Osteoblast (primary cell): ENCODE measurements at places on chromosomes 11 and 22. TPM values are rescaled to one million over a fixed set of nuclear protein-coding genes. Genes with fewer than 3 reads are reported as not detected.
A peak's percentile ranks its signal among the peaks of the same experiment; 100 is the strongest.

DNA sequence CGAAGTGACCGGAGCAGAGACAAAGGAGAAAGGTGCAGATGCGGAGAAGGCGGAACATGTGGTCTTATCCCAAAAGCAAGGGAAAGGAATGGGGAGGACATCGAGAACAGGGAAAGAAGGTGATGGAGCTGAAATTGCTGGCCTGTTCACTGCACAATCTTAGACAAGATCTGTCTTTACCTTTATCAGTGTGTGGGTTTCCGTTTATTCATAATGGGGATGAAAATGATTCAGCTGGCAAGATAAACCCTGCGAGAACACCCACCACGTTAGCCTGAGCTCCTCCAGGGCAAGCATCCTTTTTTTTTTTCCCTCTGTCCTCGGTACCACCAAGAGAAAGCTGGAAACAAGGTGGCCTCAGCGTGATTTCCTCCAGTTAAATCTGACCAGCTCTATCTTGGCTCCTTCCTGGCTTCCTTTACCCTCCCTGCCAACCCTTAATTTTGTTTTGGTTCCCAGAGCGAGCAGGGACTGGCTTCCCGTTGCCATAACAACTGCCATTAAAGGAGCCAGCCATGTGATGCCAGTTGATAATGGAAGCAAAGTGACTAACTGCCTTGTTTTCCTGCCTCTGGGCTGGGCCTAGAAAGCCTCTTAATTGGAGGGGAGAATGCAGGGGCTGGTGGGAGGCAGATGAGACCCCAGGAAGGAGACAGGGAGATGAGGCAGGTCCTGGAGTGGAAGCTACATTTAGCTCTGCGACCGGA, 4.2 kb downstream of the SGSM1 start:
- H3K27me3 ChIP-seq, result peaks cover 13% of the 10 kb centered on the region
- DNase-seq, result peak; percentile 62
- no peak overlapping the region for H3K4me3 ChIP-seq
- no peak overlapping the region for H3K27ac ChIP-seq

GRCh38 chr11:70579316-70579955, 181.1 kb downstream of the CTTN start:
- no peak overlapping the region for H3K27ac ChIP-seq
- no peaks in the 10 kb centered on the region for H3K27me3 ChIP-seq
- peak; percentile 43 for DNase-seq
- H3K4me3 ChIP-seq, result no peak overlapping the region

The C11orf21 gene
- 0.29 and 0.36 TPM in 2 replicates for total RNA-seq

The PHF21B gene
- not detected in 2 replicates for total RNA-seq

The GGT1 gene
- total RNA-seq, result 0.36 and 0.59 TPM in 2 replicates

- no peak overlapping the region for H3K27ac ChIP-seq
- H3K4me3 ChIP-seq, result no peak overlapping the region
- H3K27me3 ChIP-seq, result peaks cover 4% of the 10 kb centered on the region
- DNase-seq, result no peak
These were observed 113.5 kb upstream of the IGLL5 start for GRCh38 chr22:22773979-22774604.

The C11orf87 gene
- 4.3 and 4.7 TPM in 2 replicates for total RNA-seq

DNA sequence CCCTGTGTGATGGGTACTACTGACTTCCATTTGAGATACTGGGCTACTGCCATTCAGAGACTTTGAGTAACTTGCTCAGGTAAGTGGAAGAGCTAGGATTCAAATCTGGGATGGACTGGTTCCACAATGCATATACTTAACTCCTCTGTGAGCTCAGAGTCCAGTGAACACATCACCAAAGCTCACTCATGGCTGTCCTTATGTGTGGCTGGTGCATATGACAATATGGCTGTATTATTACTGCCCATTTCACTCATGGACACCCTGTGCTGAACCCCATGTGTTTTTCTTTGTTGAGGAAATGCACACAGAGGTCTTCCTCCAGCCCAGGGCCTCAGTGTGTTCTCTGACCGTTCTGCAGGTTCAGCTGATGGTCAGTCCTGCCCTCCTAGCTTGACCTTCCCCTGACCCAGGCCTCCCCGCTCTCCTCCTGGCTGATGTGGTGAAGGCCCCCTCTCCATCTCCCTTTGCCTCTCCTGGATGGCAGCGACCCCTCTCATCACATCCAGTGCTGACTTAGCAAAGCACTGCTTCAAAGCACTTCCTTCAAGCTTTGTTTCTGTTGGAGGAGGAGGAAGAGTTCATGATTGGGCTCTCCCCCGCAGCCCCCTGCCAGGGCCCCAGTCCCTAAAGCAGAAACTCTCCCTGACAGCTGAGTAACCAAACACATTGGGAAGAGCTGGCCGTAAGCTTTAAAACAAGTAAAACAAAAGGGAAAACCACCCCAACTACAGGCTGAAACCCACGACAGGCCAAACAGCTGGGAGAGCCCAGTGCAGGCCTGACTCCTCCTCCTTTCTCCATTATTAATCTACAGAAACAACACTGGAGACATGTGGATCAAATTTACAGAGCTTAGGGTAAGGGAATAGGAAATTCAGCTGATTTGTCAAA, 101.2 kb downstream of the NAT10 start:
- H3K36me3 ChIP-seq, result no peaks in the 10 kb centered on the region
- H3K27ac ChIP-seq, result no peak overlapping the region
- peak; percentile 23 for DNase-seq
- H3K4me3 ChIP-seq, result no peak overlapping the region

- H3K27ac ChIP-seq, result peak overlapping the region; percentile 93
- peak; percentile 55 for DNase-seq
- no peak overlapping the region for H3K4me3 ChIP-seq
- no peaks in the 10 kb centered on the region for H3K27me3 ChIP-seq
- H3K4me1 ChIP-seq, result peaks cover 37% of the 10 kb centered on the region
These were observed 17.5 kb upstream of the ACCSL start for GRCh38 chr11:44029977-44030911.

- DNase-seq, result peak; percentile 99
- H3K27ac ChIP-seq, result peak overlapping the region; percentile 72
- H3K36me3 ChIP-seq, result no peaks in the 10 kb centered on the region
- H3K4me3 ChIP-seq, result peak overlapping the region; percentile 82
- peaks cover 15% of the 10 kb centered on the region for H3K27me3 ChIP-seq
These were observed 830 bp upstream of the ESRRA start for GRCh38 chr11:64304316-64305072.

DNA sequence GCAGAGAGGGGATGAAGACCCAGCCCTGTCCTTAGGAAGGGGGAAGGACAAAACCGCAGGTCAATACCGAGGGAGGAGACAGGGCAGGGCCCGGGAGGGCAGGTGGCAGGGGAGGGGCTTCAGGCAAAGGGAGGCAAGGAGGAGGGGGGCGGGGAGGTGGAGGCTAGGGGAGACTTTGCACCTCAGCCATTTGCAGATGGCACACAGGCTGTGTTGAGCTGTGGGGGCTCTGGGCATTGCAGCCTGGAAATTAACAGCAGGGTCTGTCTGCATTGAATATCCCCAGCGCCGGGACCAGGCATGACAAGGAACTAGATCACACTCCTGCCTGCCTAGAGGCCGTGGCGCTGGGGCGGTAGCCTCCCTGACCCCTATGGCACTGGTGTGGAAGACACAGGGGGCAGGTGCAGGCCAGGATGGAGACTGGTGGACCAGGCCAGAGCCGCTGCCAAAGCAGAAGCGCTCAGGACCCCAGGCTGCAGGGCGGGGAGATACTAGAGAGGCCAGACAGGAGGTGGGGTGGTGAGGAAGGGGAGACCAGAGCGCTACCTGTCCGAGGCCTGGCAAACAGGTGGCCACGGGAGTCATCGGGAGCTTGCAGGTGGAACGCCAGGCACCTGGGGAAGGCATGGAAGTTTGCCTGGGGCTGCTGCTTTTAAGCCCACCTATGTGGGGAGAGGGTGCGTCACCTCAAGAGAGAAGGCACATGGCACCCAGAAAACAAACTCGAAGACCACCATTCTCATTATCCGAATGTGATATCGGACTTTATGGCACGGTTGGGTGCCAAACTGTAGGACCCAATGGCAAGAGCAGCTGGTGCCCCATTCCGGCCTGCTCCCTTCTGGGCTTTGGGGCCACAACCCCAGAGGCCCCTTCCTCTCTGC, 11.5 kb downstream of the CBX6 start:
- H3K27ac ChIP-seq, result no peak overlapping the region
- peak; percentile 76 for DNase-seq
- peaks cover 3% of the 10 kb centered on the region for H3K27me3 ChIP-seq
- peaks cover 5% of the 10 kb centered on the region for H3K4me1 ChIP-seq

DNA sequence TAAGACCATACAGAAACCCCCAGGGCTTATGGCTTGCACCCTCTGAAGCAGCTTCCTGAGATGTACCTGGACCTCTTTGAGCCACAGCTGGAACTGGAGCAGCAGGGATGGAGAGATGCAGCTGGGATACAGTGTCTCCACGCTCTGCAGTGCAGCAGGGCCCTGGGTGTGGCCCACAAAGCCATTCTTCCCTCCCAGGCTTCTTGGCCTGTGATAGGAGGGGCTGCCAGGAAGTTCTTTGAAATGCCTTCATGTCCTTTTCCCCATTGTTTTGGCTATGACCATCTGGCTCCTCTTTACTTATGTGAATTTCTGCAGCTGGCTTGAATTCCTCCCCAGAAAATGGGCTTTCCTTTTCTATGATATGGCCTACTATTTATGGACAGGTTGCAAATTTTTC, 37.1 kb upstream of the RAB38 start:
- H3K4me3 ChIP-seq, result no peak overlapping the region
- no peaks in the 10 kb centered on the region for H3K4me1 ChIP-seq
- no peak overlapping the region for H3K27ac ChIP-seq
- no peaks in the 10 kb centered on the region for H3K36me3 ChIP-seq

GRCh38 chr11:112811783-112812182, 149.4 kb upstream of the NCAM1 start:
- H3K36me3 ChIP-seq, result no peaks in the 10 kb centered on the region
- no peaks in the 10 kb centered on the region for H3K27me3 ChIP-seq
- no peak for DNase-seq

GRCh38 chr11:60754887-60755286, 1.8 kb upstream of the MS4A15 start:
- no peaks in the 10 kb centered on the region for H3K4me1 ChIP-seq
- no peak for DNase-seq
- H3K27me3 ChIP-seq, result peaks cover 5% of the 10 kb centered on the region
- H3K27ac ChIP-seq, result no peak overlapping the region
- no peaks in the 10 kb centered on the region for H3K36me3 ChIP-seq

The ANO9 gene
- total RNA-seq, result under 0.01 TPM in 1 of 2 replicates, not detected in the other

The SPON1 gene
- total RNA-seq, result 0.72 and 0.88 TPM in 2 replicates

DNA sequence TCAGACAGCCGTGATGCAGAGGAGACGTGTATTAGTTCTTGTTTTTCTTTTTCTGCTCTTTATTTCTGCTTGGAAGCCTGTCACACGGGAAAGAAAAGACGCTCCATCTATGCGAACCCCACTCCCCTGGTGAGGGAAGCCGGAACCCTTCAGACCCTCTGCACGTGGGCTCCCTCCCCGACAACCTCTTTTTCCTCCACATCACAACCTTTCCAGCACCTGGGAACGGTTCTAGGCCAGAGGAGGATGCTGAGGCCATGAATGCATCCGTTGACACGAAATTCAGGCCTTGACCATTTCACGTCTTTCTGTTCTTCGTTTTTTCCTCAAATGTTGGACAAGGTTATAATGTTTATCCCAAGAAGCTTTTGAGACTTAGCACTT, 85.3 kb upstream of the WNT7B start:
- peak overlapping the region; percentile 46 for H3K4me3 ChIP-seq
- H3K27me3 ChIP-seq, result no peaks in the 10 kb centered on the region
- no peak for DNase-seq
- no peaks in the 10 kb centered on the region for H3K36me3 ChIP-seq

DNA sequence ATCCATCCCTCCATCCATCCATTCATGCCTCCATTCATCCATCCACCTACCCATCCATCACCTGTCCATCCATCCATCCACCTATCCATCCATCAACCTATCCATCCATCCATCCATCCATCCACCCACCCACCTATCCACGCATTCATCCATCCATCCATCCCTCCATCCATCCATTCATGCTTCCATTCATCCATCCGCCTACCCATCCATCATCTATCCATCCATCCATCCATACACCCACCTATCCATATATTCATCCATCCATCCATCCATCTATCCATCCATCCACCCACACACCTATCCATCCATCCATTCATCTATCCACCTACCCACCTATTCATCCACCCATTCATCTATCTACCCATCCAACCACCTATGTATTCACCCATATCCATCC, 13.8 kb downstream of the PARVG start:
- DNase-seq, result no peak
- H3K27me3 ChIP-seq, result peaks cover 30% of the 10 kb centered on the region
- no peak overlapping the region for H3K4me3 ChIP-seq
- no peaks in the 10 kb centered on the region for H3K36me3 ChIP-seq
- peaks cover 8% of the 10 kb centered on the region for H3K4me1 ChIP-seq
- no peak overlapping the region for H3K27ac ChIP-seq

The PIM3 gene
- total RNA-seq, result 14.4 and 19.9 TPM in 2 replicates

- peak; percentile 67 for DNase-seq
- no peak overlapping the region for H3K27ac ChIP-seq
- H3K4me3 ChIP-seq, result no peak overlapping the region
- H3K4me1 ChIP-seq, result no peaks in the 10 kb centered on the region
These were observed 19.7 kb downstream of the TANGO2 start for GRCh38 chr22:20040327-20041200.

The DKK3 gene
- total RNA-seq, result 52.2 and 72.4 TPM in 2 replicates

DNA sequence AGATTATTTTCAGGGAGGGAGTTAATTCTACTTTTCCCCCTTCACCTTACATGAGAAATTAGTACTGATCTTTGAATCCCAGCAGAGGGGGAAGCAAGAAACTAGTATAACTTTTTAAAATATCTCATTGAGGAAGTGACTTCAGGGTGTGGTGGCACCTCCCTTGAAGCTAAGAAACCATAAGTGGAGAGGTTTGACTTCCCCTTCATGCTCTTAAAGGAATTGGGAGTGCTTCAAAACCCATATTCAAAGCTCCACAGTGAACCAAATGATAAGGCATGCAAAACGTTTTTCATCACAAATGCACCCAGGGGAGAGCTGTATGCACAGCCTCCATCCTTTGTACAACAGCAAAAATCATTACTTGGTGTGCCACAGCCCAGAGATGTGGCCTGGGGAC, 540 bp downstream of the MS4A14 start:
- DNase-seq, result no peak
- no peak overlapping the region for H3K27ac ChIP-seq
- H3K4me1 ChIP-seq, result no peaks in the 10 kb centered on the region
- H3K27me3 ChIP-seq, result no peaks in the 10 kb centered on the region

The TUB gene
- 19.2 and 23.5 TPM in 2 replicates for total RNA-seq

- H3K27me3 ChIP-seq, result no peaks in the 10 kb centered on the region
- peaks cover 13% of the 10 kb centered on the region for H3K4me1 ChIP-seq
- DNase-seq, result no peak
- no peak overlapping the region for H3K27ac ChIP-seq
These were observed 28.0 kb upstream of the ZBED5 start for GRCh38 chr11:10885703-10886363.

GRCh38 chr22:22858559-22858937, 29.1 kb upstream of the IGLL5 start:
- H3K4me3 ChIP-seq, result no peak overlapping the region
- no peak overlapping the region for H3K27ac ChIP-seq
- H3K36me3 ChIP-seq, result no peaks in the 10 kb centered on the region
- no peak for DNase-seq

The APOBEC3F gene
- total RNA-seq, result 3.5 and 5.1 TPM in 2 replicates

The LARGE1 gene
- total RNA-seq, result 22.8 and 23.6 TPM in 2 replicates

The OR8H2 gene
- not detected in 2 replicates for total RNA-seq

The BTG4 gene
- total RNA-seq, result 0.29 TPM in 1 of 2 replicates, not detected in the other
